ENCODE measurements at places on chromosomes 3 and 15.

GRCh38 chr15:23570486-23570885 lies 5.0 kb downstream of the MKRN3 start:
- DNase-seq: no peak

DNA sequence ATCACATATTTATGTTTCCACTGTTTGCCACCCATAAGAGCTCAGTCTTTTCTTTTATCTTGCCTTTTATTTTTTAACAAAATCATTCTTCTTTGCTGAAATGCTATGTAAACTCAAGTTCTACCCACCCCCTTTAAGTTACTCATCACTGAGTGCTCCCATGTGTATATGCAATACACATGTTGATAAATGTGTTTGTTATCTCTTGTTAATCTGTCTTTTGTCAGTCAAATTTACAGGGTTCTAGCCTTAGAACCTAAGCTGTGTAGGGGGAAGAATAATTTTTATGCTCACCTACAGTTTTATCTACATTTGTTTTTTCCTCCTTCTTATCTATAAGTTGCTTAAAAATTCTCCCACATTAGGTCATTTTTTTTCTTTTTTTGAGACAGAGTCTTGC lies 1195.9 kb downstream of the ROBO2 start:
- DNase-seq: no peak

DNA sequence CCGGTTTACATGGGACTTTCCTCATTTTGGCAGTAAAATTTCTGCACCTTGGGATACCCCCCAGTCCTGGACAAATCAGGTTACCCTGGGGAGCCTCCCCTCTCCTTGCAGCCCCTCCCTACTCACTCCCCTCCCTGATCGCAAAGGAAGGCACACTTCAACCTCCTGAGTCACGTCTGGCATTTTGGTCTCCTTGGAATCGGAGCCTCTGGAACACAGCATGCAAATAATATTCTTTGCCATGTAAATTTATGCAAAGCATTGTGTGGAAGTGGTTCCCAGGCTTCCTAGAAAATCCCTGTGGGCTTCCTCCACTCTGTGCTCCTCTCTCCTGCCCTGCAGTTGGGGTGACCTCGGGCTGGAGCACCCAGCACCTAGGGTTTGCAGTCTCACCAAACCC lies 11.6 kb downstream of the SCN5A start:
- DNase-seq: no peak

DNA sequence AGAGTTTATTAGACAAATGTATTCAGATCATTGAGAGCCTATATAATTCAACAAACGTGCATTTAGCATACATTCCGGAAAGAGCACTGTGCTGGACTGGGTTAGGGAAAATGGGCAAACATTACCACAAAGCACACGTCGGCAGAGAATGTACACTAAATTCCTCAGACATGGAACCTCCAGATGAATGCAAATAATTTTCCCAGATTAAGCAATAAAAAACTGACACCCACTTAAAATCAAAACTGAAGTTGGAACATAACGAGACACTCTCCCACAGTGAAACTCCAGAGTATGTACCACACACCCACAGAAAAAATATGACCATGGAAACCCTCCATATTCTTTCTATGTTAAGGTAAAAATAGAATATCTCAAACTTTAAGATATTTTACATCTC lies 4.8 kb downstream of the SECISBP2L start:
- no peak for DNase-seq

- DNase-seq: no peak
These were observed 9.8 kb upstream of the RUVBL1 start for GRCh38 chr3:128133273-128133883.

DNA sequence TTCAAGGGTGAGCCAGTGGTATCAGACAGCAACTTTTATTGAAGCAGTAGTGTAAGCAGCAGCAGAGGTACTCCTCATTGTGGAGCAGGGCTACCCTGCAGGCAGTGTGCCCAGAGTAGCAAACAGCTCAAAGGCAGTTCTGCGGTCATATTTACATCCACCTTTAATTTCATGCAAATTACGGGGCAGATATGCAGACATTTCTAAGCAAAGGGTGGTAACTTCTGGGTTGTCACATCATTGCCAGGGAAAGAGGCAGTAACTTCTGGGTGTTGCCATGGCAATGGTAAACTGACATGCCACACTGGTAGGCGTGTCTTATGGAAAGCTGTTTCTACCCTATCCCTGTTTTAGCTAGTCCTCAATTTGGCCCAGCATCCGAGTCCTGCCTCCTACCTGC lies 46.5 kb upstream of the CLDN18 start:
- no peak for DNase-seq

DNA sequence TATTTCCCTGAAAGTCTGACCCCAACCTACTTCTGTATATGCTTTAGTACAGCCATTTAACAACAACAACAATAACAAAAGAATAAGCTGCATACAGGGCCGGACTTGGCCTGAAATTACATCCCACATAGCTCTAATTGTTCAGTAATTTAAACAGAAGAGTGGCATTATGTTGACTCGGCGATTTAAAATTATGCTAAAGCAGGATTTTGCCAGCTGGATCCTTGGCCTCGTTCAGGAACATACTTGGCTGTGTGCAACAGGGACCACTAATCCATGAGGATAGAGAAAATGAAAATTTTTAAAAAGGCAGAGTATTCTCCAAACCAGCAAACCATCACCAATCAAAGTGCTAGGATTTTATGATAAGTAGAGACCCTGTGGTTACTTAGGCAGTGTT lies 433.1 kb upstream of the RBMS3 start:
- DNase-seq: no peak
